ENCODE measurements at places on chromosomes 2 and 18. TPM values are rescaled to one million over a fixed set of nuclear protein-coding genes. Genes with fewer than 3 reads are reported as not detected.

FASTKD1 gene
- 44.5 TPM for polyA plus RNA-seq

TLX2 gene
- 0.14 TPM for polyA plus RNA-seq

ARHGAP15 gene
- polyA plus RNA-seq = 27.6 TPM

NCK2 gene
- 60.4 TPM for polyA plus RNA-seq

GAL3ST2 gene
- 0.31 TPM for polyA plus RNA-seq

GPR45 gene
- not detected for polyA plus RNA-seq

ZSWIM2 gene
- polyA plus RNA-seq = not detected

SLC14A1 gene
- 1.9 TPM for polyA plus RNA-seq

ARMC9 gene
- 13.3 TPM for polyA plus RNA-seq

GALR1 gene
- 0.06 TPM for polyA plus RNA-seq

RRM2 gene
- polyA plus RNA-seq = 56.2 TPM

CRYGD gene
- not detected for polyA plus RNA-seq

NGEF gene
- 2.9 TPM for polyA plus RNA-seq

RNF152 gene
- polyA plus RNA-seq = 10.5 TPM

MROH2A gene
- polyA plus RNA-seq = 1.3 TPM

LYPD1 gene
- 1.1 TPM for polyA plus RNA-seq

VAMP8 gene
- polyA plus RNA-seq = 54.6 TPM

HJURP gene
- polyA plus RNA-seq = 28.9 TPM

FAM124B gene
- 16.5 TPM for polyA plus RNA-seq

PRSS56 gene
- not detected for polyA plus RNA-seq

STAM2 gene
- polyA plus RNA-seq = 48.9 TPM

CREG2 gene
- 0.46 TPM for polyA plus RNA-seq

EGR4 gene
- not detected for polyA plus RNA-seq

C2orf66 gene
- 0.18 TPM for polyA plus RNA-seq

ANKRD30B gene
- 0.09 TPM for polyA plus RNA-seq

ATP8B1 gene
- polyA plus RNA-seq = 12.1 TPM

TMEM247 gene
- not detected for polyA plus RNA-seq

PAIP2B gene
- 9.6 TPM for polyA plus RNA-seq

TNFRSF11A gene
- 4.0 TPM for polyA plus RNA-seq

CRIM1 gene
- polyA plus RNA-seq = 29.9 TPM

Data from right lung (tissue), 10 donors.